H1 (cell line): ENCODE measurements at places on chromosomes 5 and 9.

GRCh38 chr5:181217111-181217802 lies 5.8 kb upstream of the TRIM41 start:
- H3K27ac ChIP-seq, result no peak overlapping the region
- 0 out of 2 replicates have a peak, but pooled peaks cover 2% of the 10 kb centered on the region for H3K4me1 ChIP-seq
- no peaks in the 10 kb centered on the region; the same call in 1 of the 2 replicates for H3K27me3 ChIP-seq

- 0 out of 2 replicates have a peak, but pooled peaks cover 2% of the 10 kb centered on the region for H3K4me1 ChIP-seq
- H3K36me3 ChIP-seq, result no peaks in the 10 kb centered on the region
- H3K27ac ChIP-seq, result no peak within 1 kb of the TSS
- H3K27me3 ChIP-seq, result no peaks in the 10 kb centered on the region
- H3K4me3 ChIP-seq, result peak within 1 kb of the TSS; percentile 33
These were observed at the start of gene ENTPD8 for GRCh38 chr9:137441289-137441934. Gene ENTPD8, minus strand, starts transcription at chr9:137441357. Its CDS starts 3,072 bp downstream, at chr9:137438285.

DNA sequence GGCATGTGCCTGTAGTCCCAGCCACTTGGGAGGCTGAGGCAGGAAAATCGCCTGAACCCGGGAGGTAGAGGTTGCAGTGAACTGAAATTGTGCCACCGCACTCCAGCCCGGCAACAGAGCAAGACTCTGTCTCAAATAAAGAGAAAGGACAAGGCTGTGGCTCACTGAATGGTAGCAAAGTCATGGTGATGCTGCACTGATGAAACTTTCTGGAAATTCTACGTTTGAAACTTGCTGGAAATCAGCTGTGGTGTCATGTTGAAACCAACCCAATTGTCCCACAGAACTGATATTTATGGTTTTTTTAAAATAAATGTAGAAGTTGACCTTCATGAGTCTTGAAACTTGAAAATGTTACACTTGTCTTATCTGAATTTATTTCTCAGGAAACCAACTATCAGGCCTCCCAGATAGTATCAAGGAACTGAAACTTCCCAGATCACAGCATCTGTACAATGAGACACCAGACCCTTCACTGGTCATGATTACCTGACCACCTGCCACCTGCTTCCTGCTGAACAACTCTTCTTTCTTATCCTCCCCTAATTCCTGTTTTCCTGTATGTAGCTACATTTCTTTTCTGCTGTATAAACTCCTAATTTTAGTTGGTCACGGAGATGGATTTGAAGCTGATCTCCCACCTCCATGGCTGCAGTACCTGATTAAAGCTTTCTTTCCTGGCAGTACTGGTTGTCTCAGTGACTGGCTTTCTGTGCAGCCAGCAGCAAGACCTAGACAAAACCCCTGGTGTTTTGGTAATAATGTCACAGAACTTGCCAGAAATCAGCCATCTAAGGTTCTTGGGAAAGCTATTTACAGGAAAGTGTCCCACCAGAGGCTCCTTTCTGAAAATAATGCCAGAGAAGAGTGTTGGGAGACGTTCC lies 5.6 kb upstream of the TBC1D13 start:
- no peak overlapping the region for H3K27ac ChIP-seq
- H3K4me3 ChIP-seq, result no peak overlapping the region
- no peaks in the 10 kb centered on the region for H3K27me3 ChIP-seq
- no peak for DNase-seq
- H3K4me1 ChIP-seq, result no peaks in the 10 kb centered on the region
- no peaks in the 10 kb centered on the region for H3K36me3 ChIP-seq

DNA sequence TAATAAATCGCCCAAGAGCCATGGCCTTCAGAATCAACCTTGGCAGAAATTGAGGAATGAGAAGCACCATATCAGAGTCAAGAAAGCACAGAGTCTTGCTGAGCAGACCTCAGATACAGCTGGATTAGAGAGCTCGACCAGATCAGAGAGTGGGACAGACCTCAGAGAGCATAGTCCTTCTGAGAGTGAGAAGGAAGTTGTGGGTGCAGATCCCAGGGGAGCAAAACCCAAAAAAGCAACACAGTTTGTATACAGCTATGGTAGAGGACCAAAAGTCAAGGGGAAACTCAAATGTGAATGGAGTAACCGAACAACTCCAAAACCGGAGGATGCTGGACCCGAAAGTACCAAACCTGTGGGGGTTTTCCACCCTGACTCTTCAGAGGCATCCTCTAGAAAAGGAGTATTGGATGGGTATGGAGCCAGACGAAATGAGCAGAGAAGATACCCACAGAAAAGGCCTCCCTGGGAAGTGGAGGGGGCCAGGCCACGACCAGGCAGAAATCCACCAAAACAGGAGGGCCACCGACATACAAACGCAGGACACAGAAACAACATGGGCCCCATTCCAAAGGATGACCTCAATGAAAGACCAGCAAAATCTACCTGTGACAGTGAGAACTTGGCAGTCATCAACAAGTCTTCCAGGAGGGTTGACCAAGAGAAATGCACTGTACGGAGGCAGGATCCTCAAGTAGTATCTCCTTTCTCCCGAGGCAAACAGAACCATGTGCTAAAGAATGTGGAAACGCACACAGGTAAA lies 4.5 kb downstream of the NFX1 start:
- no peak overlapping the region for H3K27ac ChIP-seq
- H3K4me1 ChIP-seq, result no peaks in the 10 kb centered on the region
- H3K27me3 ChIP-seq, result no peaks in the 10 kb centered on the region

- DNase-seq, result no peak
- H3K27me3 ChIP-seq, result no peaks in the 10 kb centered on the region; the same call in 1 of the 2 replicates
- H3K36me3 ChIP-seq, result no peaks in the 10 kb centered on the region
- H3K27ac ChIP-seq, result no peak overlapping the region
- no peak overlapping the region for H3K4me3 ChIP-seq
These were observed 37.9 kb downstream of the GAS1 start for GRCh38 chr9:86909388-86909787.

DNA sequence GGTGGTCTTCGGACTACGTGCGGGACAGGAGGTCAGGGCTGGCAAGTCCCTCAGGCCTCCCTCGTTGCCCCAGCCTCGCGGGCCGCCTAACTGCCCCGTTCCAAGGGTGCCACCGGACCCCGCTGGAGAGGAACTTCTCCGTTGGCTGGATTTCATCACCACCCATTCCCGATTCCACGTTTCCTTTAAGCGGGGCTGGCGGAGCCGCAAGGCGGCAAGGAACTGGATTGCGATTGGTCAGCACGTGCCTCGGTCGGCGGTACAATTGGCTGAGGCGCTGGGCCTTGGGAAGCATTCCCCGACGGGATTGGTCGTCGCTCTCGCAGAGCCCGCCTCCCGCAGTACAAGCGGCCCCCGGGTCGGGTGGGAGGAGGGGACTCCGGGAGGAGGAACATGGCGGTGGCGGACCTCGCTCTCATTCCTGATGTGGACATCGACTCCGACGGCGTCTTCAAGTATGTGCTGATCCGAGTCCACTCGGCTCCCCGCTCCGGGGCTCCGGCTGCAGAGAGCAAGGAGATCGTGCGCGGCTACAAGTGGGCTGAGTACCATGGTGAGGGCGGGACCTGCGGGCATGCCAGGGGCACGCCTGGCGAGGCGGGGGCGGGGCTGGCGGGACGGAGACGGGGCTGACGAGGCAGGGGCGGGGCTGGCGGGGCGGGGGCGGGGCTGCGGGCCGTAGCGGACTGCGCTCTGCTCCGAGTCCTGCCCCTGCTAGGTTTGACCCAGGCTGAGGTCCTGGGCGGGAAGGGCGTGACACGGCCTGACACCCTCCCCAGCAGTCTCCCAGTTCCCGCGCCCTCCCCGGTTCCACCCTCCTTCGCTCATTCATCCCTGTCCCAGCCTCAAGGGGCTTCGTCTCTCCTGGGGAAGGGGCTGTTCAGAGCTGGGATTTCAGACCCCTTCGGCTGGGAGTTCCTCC lies at the start of gene PHPT1:
Gene PHPT1 (plus strand): TSS at position 372 of the 922 bp plus-strand sequence. CDS start 22 bp downstream, at position 394.
- H3K4me3 ChIP-seq, result peak within 1 kb of the TSS; percentile 81
- DNase-seq, result peak; percentile 98

DNA sequence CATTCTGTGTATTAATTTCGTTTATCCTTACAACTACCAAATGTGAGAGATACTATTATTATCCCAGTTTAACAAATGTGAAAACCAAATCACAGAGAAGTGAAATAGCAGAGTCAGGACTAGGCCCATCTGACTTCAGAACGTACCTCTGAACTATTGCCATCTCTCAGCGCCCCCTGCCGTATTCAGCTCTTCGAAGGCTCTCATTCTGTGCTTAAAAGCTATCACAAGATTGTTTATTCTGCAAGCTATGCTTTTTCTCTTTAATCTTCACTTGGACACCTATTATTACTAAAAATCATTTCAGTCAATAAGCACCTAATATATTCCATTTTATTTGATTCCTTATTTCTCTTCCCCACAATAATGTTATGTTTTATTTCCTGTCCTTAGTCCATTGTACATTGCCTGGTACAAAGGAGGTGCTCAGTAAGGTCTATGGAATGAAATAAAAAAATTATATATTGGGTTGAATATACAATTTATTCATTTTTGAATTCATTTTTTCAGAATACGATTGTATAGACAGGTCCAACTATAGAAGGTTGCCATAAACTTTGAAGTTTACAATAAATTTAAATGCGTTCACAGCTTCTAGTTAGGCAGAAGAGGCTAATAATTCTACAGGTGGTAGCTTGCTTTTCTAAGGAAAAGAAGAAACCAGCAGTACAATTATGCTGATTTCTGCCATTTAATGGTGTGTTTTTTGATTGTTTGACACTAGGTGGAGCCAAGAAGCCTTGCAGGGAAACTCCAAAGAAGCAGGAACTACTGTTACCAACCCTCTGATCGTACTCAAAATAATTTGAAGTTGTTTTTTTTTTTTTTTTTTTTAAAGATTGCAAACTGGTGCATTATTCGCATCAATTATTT lies 202.2 kb upstream of the DMRTA1 start:
- no peaks in the 10 kb centered on the region for H3K36me3 ChIP-seq
- no peaks in the 10 kb centered on the region for H3K4me1 ChIP-seq
- no peak overlapping the region for H3K27ac ChIP-seq
- no peak for DNase-seq

GRCh38 chr9:122904466-122904822 lies 715 bp downstream of the RC3H2 start:
- H3K4me1 ChIP-seq, result no peaks in the 10 kb centered on the region
- H3K36me3 ChIP-seq, result no peaks in the 10 kb centered on the region
- peak overlapping the region; percentile 79 for H3K27ac ChIP-seq
- H3K27me3 ChIP-seq, result no peaks in the 10 kb centered on the region
- peak overlapping the region; percentile 93 for H3K4me3 ChIP-seq
- DNase-seq, result no peak

GRCh38 chr5:7317751-7318150 lies 78.2 kb upstream of the ADCY2 start:
- no peak overlapping the region for H3K4me3 ChIP-seq
- H3K4me1 ChIP-seq, result peaks cover 3% of the 10 kb centered on the region
- DNase-seq, result no peak
- H3K36me3 ChIP-seq, result no peaks in the 10 kb centered on the region

GRCh38 chr5:135476615-135477581 lies 24.7 kb upstream of the TIFAB start:
- no peaks in the 10 kb centered on the region for H3K36me3 ChIP-seq
- no peak for DNase-seq
- H3K4me3 ChIP-seq, result no peak overlapping the region
- H3K27me3 ChIP-seq, result peaks cover 73% of the 10 kb centered on the region
- no peak overlapping the region for H3K27ac ChIP-seq

DNA sequence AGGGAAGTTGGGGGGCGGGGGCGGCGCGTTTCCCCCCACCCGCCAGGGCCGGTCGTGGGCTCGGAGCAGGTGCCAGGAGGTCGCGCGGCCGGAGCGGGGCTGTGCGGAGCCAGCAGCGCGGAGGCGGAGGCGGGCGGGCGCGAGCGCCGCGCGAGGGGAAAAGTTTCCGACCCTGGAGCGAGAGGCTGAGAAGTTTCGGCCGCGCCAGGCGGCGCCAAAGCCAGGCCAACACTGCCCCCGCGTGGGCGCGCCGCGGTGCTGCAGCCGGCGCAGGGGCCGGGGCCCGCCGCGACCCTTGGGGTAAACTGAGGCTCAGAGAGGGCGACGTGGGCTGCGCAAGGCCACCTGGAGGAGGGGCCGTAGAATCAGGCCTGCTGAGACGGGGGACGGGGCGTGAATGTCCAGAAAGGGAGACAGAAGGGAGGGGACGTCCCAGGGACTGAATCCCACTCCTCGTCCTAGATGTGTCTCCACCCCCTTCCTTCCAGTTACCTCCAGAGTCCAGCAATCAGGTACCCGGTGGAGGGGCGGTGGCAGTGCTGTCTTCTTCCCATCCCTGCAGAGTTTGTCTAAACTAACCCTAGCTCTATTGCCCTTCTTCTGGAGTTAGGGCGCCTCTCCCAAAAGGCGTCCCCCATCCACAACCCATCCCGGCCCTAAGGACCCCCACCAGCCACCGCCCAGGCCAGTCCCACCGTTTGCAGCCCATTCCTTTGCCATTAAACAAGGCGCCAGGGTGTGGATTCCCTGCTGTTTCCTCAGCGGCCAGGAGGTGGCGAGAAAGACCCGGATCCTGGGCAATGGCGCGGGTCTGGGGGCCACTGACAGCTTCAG lies 10.2 kb downstream of the C9orf50 start:
- H3K27me3 ChIP-seq, result peaks cover 3% of the 10 kb centered on the region; the same call in 1 of the 2 replicates
- peaks cover 11% of the 10 kb centered on the region for H3K4me1 ChIP-seq
- DNase-seq, result peak; percentile 96
- H3K36me3 ChIP-seq, result no peaks in the 10 kb centered on the region
- H3K27ac ChIP-seq, result no peak overlapping the region

- no peak overlapping the region for H3K27ac ChIP-seq
- peaks cover 29% of the 10 kb centered on the region for H3K4me1 ChIP-seq
- no peak overlapping the region for H3K4me3 ChIP-seq
- no peaks in the 10 kb centered on the region for H3K27me3 ChIP-seq
These were observed 97.2 kb downstream of the TRIO start for GRCh38 chr5:14240359-14240758.

GRCh38 chr5:134101686-134102439 lies 12.6 kb upstream of the TCF7 start:
- H3K27me3 ChIP-seq, result peaks cover 14% of the 10 kb centered on the region
- no peak overlapping the region for H3K27ac ChIP-seq
- H3K4me3 ChIP-seq, result no peak overlapping the region
- peaks cover 20% of the 10 kb centered on the region for H3K4me1 ChIP-seq
- H3K36me3 ChIP-seq, result no peaks in the 10 kb centered on the region
